ENCODE measurements at places on chromosomes 4 and X.

GRCh38 chr4:89755220-89755619, 81.7 kb downstream of the SNCA start:
- no peak for DNase-seq

DNA sequence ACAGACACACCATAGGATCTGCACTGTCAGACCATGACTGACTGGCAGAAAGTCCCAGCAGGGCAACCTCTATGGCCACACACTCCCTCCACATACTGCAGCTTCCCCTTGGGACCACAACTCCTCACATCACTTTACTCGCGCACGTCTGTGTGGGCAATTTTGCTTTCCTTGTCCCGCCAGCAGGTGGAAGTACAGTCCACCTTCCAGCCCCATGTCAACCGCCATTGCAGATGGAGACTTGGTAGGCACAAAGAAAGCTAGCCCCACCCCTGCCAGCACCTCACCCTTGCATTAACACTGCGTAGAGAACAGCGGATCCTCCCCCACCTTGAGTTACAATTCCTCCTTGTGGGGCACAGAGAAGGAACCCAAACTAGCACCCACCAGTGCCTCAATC, 74.4 kb upstream of the NAP1L2 start:
- no peak for DNase-seq

DNA sequence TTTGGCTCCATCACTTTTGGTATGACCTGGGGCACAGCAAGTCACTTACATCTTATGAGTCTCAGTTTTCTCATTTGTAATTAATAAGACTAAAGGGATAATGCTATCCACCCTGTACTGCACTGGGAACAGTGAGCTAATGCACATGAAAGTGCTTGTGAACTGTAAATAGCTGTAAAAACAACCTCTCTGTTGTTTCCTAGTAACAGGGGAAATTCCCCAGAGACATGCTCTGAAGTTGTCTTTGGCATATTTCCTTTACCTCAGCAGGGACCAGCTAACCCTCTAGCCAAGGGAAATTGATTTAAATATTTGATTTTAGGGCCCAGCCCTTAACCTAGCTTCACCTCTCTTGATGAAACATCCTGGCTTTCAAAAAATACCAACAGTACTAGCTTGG, 6.1 kb upstream of the CYSLTR1 start:
- no peak for DNase-seq

- DNase-seq, result no peak
Measured at GRCh38 chr4:119540249-119540648, 88.4 kb downstream of the PDE5A start.

DNA sequence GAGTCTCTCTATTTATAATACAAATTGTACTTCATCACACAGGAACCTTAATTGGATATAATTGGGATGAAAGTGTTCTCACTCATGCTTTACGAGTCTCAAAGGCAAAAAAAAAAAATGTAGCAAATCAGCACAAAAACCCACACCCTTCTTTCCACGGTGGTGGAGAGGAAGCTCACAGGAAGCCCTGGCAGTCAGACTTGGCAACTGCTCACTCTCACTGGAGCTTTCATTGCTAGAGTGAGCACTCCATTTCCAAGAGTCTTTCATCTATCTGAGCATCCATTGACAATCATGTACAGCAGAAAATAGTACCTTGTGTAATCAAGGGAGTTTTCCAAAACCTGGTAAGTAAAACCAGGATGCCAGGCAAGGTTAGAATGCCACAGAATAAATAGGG, 2159.4 kb upstream of the AGA start:
- DNase-seq, result no peak

DNA sequence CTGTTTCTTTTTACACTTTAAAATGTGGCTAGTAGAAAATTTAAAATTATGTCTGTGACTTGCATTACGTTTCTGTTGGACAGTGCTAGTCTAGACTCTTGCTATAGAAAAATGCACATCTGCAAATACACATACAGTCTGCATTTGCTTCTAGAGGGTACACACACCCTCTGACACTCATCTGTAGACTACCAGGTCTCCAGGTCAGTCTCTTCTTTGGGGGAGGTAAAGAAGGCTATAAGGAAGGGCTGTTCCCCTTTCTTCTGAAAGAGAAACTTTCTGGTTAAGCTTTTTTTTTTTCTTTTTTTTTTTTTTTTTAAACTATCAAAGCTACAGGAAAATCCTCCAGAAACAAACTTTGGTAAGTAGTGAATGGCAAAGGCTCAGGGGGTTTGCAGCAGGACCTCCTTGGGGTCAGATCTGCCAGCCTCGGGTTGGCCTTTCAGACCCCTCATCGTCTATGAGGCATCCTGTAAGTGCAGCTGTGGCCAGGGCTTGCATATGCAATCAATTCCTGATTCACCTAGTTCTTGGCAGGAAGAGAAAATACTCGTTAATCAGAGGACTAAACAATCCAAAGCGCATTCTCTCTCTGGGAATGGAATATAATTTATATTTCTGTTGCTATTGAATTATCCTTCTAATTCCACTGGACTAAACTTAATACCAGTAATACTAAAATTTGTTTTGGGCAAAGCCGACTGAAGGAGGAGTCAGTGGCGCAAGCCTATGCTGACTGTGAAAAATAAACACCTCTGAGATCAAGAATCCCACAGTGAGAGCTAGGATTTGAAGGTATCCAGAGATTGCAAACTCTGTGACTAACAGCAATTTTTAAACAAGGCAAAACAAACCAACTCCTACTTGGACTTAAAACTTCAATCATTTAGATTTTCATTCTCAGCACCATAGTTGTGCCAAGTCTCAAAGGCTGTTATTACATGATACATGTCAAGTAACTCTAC, 109.3 kb upstream of the TBC1D9 start:
- no peak for DNase-seq

GRCh38 chr4:74109116-74109869, 10.3 kb upstream of the CXCL2 start:
- DNase-seq, result no peak

- no peak for DNase-seq
Measured at GRCh38 chr4:82005158-82005557, 368.6 kb downstream of the HNRNPD start.

DNA sequence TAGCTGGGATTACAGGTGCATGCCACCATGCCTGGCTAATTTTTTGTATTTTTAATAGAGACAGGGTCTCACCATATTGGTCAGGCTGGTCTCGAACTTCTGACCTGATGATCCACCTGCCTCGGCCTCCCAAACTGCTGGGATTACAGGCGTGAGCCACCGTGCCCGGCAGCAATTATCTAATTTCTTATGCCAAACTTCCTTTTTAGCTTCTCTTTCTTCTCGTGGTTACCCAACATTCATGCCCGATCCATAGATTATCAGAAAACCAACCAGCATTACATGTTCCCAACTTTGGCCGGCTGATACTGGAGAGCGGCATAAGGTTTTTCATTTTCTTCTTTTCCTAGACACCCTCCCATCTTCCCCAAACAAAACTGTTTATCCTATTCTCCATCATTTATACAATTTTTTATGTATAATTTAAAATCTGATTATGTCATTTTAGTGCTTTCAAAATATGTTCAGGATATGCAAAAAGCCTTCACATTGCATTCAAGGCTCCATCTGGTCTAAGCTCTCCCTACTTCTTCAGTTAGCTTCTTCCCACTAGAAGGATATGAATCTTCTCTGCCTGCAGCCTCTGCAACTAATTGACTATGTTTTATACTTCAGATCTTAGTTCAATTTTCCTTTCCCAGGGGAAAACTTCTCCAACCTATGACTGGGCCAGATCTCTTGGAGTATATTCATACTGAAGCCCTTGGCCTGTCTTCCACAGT, 8.7 kb downstream of the SLC7A11 start:
- DNase-seq, result no peak

DNA sequence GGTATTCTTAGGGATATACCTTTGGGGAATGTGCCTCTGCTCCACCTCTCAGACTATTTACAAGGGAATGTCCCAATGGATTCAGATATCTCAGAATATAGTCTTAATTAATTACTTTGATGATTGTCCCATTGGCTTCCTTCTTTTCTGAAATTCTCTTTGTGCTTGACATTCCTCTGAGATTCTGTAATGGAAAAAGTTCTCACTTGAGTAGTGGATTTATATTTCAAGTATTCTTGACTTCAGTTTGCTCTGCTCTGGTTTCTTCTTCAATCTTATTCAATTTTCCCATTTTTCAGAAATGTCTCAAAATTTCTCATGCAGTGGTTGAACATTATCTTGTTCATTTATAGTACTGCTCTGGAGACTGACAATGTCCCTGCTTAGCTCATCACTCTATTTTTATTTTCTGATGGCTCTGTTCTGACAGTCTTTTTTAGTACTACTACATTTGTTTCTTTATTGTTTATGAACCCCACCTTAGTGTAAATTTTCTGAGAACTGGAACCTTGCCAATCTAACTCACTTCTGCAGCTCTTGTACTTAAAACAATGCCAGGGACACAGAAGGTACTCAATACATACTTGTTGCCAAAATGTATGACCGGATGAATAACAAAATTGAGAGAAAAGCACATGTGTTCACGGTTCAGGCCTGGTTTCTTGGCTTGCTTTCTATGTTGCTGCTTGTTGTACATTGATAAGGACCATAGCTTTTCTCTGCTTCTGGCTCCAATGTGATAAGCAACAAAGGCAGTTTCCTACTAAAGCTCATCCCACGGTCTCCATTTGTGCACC, 471.7 kb downstream of the GASK1B start:
- DNase-seq, result no peak

GRCh38 chr4:8095956-8096689, 62.5 kb downstream of the ABLIM2 start:
- DNase-seq, result no peak

- no peak for DNase-seq
Measured at GRCh38 chr4:145563293-145563985, 55.7 kb upstream of the MMAA start.

- no peak for DNase-seq
Measured at GRCh38 chr4:123353656-123354055, 42.9 kb upstream of the SPRY1 start.

- DNase-seq, result no peak
Measured at GRCh38 chrX:10173331-10173900, 16.6 kb downstream of the CLCN4 start.

- DNase-seq, result no peak
Measured at GRCh38 chr4:114302472-114302871, 296.1 kb upstream of the UGT8 start.

DNA sequence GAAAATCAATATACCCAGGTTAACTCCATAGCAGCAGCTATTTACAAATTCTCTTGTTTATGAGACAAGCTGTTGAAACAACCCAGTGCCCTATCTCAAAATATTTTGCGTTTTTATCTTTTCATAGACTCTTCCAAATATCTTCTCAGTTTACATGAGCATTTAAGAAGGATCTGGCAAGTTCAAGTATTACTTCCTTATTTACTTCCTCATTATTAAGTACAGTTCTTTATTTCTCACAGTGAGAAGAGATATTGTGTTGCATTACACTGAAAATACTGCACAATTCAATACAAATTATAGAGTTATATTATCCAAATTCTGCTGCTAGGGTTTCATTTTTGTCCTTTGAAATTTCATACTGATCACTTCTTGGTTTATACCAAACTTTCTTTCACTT, 43.6 kb upstream of the UCP1 start:
- DNase-seq, result no peak

GRCh38 chr4:89007338-89007939, 49.5 kb downstream of the FAM13A start:
- no peak for DNase-seq

DNA sequence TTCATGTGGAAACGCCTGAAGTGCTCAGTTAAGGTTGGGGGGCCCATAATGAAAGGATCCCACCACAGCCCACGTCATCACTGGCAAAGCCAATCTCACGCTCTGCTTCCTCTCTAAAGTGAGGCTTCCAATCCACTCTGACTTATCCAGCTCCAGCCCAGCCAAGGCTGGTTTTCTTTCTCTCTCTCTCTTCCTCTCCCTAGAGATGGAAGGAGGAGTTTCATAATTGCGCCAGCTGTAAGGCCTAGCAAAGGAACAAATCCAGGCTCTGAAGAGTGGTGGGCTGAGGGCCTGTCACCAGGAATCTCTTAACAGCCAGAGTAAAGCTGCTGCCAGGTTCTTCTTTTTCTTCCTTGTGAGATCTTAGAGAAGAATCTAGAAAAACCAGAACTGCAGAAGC, 20.7 kb upstream of the BCLAF3 start:
- no peak for DNase-seq
